Endodermal cell (in vitro differentiated cells): ENCODE measurements at places on chromosomes 5 and 9.
A peak's percentile ranks its signal among the peaks of the same experiment; 100 is the strongest.

DNA sequence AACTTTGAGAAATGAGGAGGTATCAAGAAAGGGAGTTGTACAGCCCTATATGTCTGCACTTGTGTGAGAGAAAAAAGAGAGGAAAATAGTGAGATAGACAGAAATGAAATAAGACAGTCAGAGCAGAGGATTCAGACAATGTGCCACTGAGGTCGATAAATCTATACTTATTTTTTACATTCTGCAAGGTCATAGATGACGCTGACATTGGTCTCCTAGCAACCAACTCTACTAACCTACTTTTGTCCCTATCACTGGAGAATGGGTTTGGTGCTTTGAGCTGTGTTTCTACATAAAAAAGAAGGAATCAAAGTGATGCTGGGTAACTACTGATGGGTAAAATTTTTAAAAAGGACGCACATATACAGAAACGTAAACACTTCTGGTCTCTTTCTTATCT is 573.3 kb upstream of the RORB start:
- DNase-seq, result no peak

DNA sequence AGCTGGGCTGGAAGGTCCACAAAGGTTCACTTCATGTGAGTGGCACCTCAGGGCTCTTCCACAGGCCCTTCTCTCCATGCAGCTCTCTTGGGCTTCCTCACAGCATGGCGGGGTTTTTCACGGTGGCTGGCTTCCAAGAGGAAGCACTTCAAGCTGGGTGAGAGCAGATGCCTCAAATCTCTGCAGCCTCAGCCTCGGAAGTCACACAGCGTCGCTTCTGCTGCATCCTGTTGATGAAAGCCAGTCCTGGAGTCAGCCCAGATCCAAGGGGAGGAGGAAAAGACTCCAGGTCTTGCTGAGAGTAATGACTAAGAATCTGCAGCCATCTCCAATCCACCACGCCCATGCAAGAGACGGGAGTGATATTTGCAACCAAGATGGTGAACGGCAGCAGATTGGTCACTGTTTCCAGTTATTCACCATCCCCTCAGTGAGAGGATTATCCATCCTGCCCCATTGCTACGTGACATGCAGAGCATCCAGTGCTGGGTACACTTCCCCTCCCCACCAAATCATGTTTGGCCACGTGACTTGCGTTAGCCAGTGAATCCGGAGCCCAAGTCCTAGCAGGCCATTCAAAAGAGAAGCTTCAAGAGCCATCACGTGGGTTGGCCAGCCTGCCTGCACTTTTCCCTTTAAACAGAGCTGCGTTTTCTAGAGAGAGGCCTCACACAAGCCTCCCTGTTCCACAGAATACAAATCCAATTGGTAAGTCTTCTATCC is 173.9 kb downstream of the C9orf50 start:
- no peak for DNase-seq

- no peak for DNase-seq
Measured at GRCh38 chr9:108269371-108269770, 586.4 kb downstream of the ACTL7B start.

GRCh38 chr9:110073356-110073905 is 134.5 kb downstream of the C9orf152 start:
- DNase-seq, result no peak

- DNase-seq, result no peak
Measured at GRCh38 chr9:34636791-34637355, 714 bp downstream of the SIGMAR1 start.

DNA sequence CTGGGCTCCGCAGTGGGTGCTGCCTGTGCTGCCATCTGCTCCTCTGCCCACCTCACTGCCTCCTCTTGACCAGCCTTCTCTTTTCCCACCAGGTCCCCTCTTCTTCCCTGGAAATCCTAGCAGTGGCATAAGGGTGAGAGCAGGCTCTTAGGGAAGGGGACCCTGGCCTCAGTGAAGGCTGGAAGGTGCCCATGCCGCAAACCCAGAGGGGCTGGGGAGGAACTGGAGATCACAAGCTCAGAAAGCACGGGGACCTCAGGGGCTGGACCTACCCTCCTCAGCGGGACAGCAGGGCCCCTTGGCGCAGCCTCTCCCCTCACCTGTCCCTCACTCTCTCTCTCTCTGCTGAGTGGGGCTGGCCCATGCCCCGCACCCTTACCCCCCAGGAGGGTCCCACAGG is 144.4 kb upstream of the IRX2 start:
- DNase-seq, result peak; percentile 22

- no peak for DNase-seq
Measured at GRCh38 chr9:127004946-127005769, 90.6 kb downstream of the RALGPS1 start.

DNA sequence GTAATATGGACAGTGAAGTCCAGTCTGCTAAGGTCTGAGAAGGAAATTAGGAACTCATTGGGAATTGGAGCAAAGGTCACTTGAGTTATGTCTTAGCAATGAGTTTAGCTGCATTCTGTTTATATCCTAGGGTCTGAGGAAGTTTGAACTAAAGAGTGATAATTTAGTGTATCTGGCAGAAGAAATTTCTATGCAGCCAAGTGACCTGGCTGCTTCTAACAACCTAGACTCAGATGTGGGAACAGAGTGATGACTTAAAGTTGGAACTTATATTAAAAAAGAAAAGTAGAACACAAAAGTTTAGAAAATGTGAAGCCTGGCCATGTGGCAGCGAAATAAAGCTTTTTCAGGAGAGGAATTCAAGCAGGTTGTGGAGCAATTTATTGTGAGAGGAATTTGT is 106.2 kb downstream of the PRDM9 start:
- DNase-seq, result no peak

GRCh38 chr5:164204338-164204946 is 699.0 kb downstream of the MAT2B start:
- DNase-seq, result no peak
